ENCODE measurements at places on chromosomes 12 and 14.

GRCh38 chr12:124915239-124916236, 1.1 kb upstream of the UBC start:
- peaks cover 20% of the 10 kb centered on the region for H3K36me3 ChIP-seq
- no peak for DNase-seq
- H3K27ac ChIP-seq = peak overlapping the region; percentile 70
- peak overlapping the region; percentile 56 for H3K4me3 ChIP-seq
- peaks cover 64% of the 10 kb centered on the region for H3K4me1 ChIP-seq

- peaks cover 2% of the 10 kb centered on the region for H3K27me3 ChIP-seq
- H3K27ac ChIP-seq = no peak overlapping the region
- no peaks in the 10 kb centered on the region for H3K36me3 ChIP-seq
- no peak overlapping the region for H3K4me3 ChIP-seq
Observed at GRCh38 chr12:75936515-75937440, 94.8 kb downstream of the PHLDA1 start.

DNA sequence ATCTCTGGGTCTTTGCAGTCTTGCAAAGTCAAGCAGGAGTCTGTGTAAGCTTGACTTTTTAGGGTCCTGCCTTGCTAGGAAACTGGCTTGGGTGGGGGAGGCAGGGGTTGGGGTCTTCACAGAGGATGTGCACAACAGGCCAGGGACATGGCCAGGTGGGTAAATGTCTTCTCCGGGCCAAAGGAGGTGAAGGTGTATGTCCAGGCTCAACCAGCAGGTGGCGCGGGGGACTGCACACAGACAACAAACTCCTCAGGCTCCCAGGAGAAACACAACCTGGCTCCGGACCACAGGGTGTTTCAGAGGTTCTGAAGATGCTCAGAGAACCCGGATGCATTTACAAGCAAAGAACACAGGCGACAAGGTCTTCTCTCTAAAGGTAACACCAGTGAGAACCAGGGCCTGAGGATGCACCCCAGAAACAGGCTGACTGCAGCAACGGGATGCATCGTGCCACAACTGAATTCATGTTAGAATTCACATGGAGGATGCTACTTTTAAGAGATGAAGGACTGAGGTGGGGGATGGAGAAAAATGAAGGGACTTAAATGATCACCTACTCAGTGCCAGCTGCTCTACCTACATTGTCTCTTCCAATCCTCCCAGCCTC, 56.0 kb downstream of the PLEKHG3 start:
- H3K36me3 ChIP-seq = no peaks in the 10 kb centered on the region
- no peak overlapping the region for H3K4me3 ChIP-seq
- peaks cover 6% of the 10 kb centered on the region for H3K27me3 ChIP-seq
- H3K4me1 ChIP-seq = peaks cover 99% of the 10 kb centered on the region
- H3K27ac ChIP-seq = no peak overlapping the region

GRCh38 chr14:56183631-56184157, 65.5 kb downstream of the PELI2 start:
- no peaks in the 10 kb centered on the region for H3K36me3 ChIP-seq
- H3K4me1 ChIP-seq = no peaks in the 10 kb centered on the region
- DNase-seq = no peak
- H3K27ac ChIP-seq = no peak overlapping the region
- H3K27me3 ChIP-seq = no peaks in the 10 kb centered on the region
- H3K4me3 ChIP-seq = no peak overlapping the region

DNA sequence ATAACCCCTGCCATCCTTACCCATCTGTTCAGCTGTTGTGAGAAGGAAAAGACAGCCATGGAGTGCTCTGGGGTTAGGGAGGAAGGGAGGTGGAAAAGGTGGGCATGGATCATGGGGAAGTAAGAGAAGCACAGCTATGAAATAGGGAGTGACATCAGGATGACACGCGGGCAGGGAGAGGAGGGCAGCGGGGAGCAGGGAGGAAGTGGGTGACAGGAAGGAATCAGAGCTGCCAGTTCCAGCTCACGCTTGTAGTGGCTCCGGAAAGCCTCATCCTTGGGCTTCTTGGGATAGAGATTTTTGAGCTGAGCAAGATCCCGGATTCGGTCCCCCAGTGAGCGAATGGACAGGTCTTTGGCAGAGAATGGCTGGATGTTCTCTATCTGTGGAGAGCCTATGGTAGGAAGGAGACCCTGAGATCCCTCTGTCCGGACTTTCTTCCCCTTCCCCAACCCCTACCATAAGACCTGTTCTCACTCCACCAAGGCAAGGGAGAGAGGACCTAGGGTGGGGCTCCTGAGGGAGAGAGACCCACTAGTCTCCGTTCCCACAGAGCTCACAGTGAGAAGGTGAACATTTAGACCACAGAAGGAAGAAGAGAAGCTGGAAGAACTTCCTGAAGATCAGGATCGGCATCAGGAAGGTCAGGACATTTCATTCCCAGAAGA, 10.3 kb downstream of the NAB2 start:
- H3K27me3 ChIP-seq = no peaks in the 10 kb centered on the region
- H3K36me3 ChIP-seq = peaks cover 60% of the 10 kb centered on the region

DNA sequence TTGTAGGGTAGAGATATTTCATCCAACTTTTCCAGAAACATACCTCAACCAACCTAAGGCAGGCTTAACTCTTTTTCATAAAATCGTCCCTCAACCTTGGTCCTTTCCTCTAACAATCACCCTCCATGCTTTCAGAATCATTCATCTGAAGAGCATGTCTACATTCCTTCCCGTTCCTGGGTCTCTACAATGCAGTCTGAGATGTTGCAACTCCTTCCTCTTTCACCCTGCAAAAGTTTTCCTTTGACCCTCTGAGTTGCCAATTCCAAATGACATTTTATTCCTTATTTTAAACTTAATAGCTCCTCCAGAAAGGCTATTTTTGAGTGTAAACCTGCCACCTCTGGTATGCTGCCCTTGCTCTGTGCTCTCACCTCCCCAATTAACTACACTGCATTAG, 16.7 kb downstream of the SLC7A7 start:
- H3K4me1 ChIP-seq = no peaks in the 10 kb centered on the region
- no peak overlapping the region for H3K27ac ChIP-seq
- H3K27me3 ChIP-seq = no peaks in the 10 kb centered on the region
- DNase-seq = no peak

DNA sequence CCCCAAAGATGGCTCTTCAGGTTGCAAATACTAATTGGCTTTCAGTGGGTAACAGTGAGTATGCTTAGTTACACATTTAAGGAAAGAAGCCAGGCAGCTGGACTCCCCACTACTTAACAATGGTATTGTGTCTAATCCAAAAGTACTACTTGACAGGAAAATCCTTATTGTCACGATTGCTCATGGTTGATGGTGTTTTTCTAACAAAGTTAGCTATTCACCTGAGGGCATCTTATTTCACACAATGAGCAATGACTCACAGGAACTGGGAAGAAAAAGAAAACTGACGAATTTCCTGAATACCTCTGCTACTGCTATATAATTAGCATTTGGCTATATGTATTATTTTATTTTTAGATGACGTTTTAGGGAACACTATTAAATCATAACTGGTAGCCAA, 33.4 kb upstream of the ALG10 start:
- no peaks in the 10 kb centered on the region for H3K4me1 ChIP-seq
- DNase-seq = no peak

- H3K4me1 ChIP-seq = peaks cover 8% of the 10 kb centered on the region
- H3K36me3 ChIP-seq = no peaks in the 10 kb centered on the region
- no peaks in the 10 kb centered on the region for H3K27me3 ChIP-seq
- H3K4me3 ChIP-seq = no peak overlapping the region
- H3K27ac ChIP-seq = no peak overlapping the region
Observed at GRCh38 chr12:93363841-93364297, 13.9 kb upstream of the NUDT4 start.

- no peak overlapping the region for H3K4me3 ChIP-seq
- H3K4me1 ChIP-seq = no peaks in the 10 kb centered on the region
- no peak for DNase-seq
- H3K27ac ChIP-seq = no peak overlapping the region
- no peaks in the 10 kb centered on the region for H3K27me3 ChIP-seq
Observed at GRCh38 chr12:69170293-69170692, 69.1 kb upstream of the CPSF6 start.

DNA sequence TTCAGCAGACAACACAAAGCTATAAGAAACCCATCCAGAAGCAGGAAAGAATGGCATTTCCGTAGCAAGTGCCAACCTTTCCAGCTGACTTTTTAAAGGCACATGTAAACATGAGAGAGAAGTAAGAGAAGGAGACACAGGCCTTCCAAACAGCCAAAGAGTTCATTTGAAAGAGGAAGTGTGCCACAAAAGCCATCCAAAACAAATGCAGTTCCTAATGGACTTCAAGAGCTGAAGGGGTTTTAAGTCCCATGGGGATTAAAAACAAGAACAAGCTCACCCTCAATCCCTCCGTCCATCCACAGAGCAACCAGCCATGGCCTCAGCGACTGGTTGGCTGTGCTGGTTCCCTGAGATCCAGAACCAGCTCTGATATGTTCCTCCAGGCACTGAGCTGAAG, 4.5 kb upstream of the DPF3 start:
- no peak overlapping the region for H3K4me3 ChIP-seq
- no peak for DNase-seq
- H3K27ac ChIP-seq = no peak overlapping the region
- H3K27me3 ChIP-seq = peaks cover 23% of the 10 kb centered on the region

GRCh38 chr14:103518422-103519042, 4.1 kb downstream of the CKB start:
- no peaks in the 10 kb centered on the region for H3K36me3 ChIP-seq
- peaks cover 5% of the 10 kb centered on the region for H3K27me3 ChIP-seq
- H3K4me3 ChIP-seq = no peak overlapping the region
- DNase-seq = peak; percentile 78
- no peak overlapping the region for H3K27ac ChIP-seq
- H3K4me1 ChIP-seq = peaks cover 19% of the 10 kb centered on the region
